ENCODE measurements at places on chromosomes 3 and 15. TPM values are rescaled to one million over a fixed set of nuclear protein-coding genes. Genes with fewer than 3 reads are reported as not detected.

Gene UCN2
- not detected for total RNA-seq

Gene CEMIP
- 0.24 TPM for total RNA-seq

Gene NOX5
- total RNA-seq: not detected

Gene IGSF10
- not detected for total RNA-seq

DNA sequence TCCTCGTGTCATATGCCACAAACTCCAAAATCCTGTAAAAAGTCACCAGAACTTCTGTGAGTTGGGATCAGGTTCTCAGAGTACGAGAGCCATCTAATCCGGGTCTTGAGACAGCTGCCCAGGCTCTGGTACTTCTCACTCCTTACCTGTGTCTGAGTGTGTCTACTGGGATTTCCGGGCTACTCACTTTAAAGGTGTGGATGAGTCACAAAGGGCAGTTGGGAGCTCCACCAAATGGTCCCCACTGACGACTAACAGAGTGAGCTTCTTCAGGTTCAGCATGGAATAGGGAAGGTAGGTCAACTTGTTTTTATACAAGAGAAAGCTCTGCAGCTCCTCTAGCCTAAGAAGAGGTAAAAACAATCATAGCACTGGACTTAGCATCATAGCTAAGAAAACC lies 29.5 kb downstream of the RTP3 start:
- H3K27ac ChIP-seq: no peak overlapping the region
- H3K4me3 ChIP-seq: no peak overlapping the region
- H3K27me3 ChIP-seq: no peaks in the 10 kb centered on the region
- DNase-seq: no peak
- no peaks in the 10 kb centered on the region for H3K4me1 ChIP-seq

DNA sequence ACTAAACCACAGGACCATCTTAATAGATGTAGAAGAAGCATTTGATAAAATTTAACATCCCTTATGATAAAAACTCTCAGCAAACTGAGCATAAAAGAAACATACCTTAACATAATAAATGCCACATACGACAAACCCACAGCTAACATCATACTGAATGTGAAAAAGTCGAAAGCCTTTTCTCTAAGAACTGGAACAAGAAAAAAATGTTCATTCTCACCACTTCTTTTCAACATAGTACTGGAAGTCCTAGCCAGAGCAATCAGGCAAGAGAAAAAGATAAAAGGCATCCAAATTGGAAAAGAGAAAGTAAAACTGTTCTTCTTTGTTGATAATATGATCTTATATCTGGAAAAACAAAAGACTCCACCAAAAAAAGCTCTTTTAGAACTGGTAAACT lies 134.2 kb downstream of the RPL22L1 start:
- H3K36me3 ChIP-seq: no peaks in the 10 kb centered on the region
- H3K4me1 ChIP-seq: no peaks in the 10 kb centered on the region
- H3K4me3 ChIP-seq: no peak overlapping the region
- DNase-seq: no peak
- no peaks in the 10 kb centered on the region for H3K27me3 ChIP-seq
- H3K27ac ChIP-seq: no peak overlapping the region

- no peak for DNase-seq
- no peak overlapping the region for H3K27ac ChIP-seq
- no peaks in the 10 kb centered on the region for H3K27me3 ChIP-seq
- no peak overlapping the region for H3K4me3 ChIP-seq
- no peaks in the 10 kb centered on the region for H3K4me1 ChIP-seq
Measured at GRCh38 chr3:142987707-142988106, 13.7 kb upstream of the U2SURP start.

GRCh38 chr3:53337167-53337940 lies 10.0 kb downstream of the DCP1A start:
- H3K36me3 ChIP-seq: peaks cover 7% of the 10 kb centered on the region
- H3K4me3 ChIP-seq: no peak overlapping the region
- no peaks in the 10 kb centered on the region for H3K27me3 ChIP-seq
- no peak overlapping the region for H3K27ac ChIP-seq

DNA sequence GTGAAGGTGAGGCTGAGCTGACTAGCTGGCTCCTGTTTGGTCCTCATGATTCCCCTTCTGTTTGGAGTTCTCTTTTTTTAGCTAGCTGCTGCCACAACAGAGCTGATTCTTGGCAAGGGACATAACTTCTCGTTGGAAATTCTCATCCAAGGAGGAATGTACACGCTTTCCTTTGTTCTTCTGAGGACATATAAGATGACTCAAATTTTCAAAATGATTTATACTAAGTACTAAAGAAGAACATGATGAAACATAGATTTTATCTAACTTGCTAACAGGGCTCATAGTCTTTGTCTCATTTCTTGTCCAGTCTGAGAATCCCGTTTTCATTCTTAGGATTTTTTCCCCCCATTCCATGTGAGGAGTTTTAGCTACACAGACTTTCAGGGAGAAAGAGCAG lies 2.9 kb upstream of the TFG start:
- no peak overlapping the region for H3K4me3 ChIP-seq
- DNase-seq: no peak
- H3K27me3 ChIP-seq: peaks cover 15% of the 10 kb centered on the region
- peaks cover 17% of the 10 kb centered on the region for H3K4me1 ChIP-seq
- H3K36me3 ChIP-seq: no peaks in the 10 kb centered on the region

- no peak for DNase-seq
- peaks cover 11% of the 10 kb centered on the region for H3K27me3 ChIP-seq
- no peaks in the 10 kb centered on the region for H3K36me3 ChIP-seq
Measured at GRCh38 chr3:45140141-45140769, 5.9 kb downstream of the CDCP1 start.

GRCh38 chr3:128338536-128339330 lies 128.0 kb downstream of the DNAJB8 start:
- DNase-seq: no peak
- H3K27me3 ChIP-seq: no peaks in the 10 kb centered on the region
- H3K27ac ChIP-seq: no peak overlapping the region
- H3K4me1 ChIP-seq: no peaks in the 10 kb centered on the region

DNA sequence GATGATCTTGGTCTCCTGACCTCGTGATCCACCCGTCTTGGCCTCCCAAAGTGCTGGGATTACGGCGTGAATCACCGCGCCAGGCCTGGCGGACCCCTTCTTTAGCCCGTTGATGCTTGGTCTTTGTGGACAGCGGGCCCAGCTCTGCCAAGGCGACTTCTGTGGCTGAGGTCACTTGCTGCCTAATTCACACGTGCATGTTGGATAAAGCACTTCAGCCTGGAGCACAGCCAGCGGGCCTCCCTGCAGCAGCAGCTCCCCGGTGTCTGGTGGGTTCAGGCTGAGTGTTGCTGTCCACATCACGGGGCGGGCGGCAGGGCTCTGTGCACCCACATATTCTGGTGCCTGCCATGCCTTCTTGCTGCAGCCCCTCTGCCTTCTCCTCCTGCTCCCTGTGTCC lies 88.4 kb downstream of the DGKG start:
- H3K27ac ChIP-seq: no peak overlapping the region
- no peaks in the 10 kb centered on the region for H3K36me3 ChIP-seq
- no peak overlapping the region for H3K4me3 ChIP-seq
- no peaks in the 10 kb centered on the region for H3K27me3 ChIP-seq
- no peaks in the 10 kb centered on the region for H3K4me1 ChIP-seq

DNA sequence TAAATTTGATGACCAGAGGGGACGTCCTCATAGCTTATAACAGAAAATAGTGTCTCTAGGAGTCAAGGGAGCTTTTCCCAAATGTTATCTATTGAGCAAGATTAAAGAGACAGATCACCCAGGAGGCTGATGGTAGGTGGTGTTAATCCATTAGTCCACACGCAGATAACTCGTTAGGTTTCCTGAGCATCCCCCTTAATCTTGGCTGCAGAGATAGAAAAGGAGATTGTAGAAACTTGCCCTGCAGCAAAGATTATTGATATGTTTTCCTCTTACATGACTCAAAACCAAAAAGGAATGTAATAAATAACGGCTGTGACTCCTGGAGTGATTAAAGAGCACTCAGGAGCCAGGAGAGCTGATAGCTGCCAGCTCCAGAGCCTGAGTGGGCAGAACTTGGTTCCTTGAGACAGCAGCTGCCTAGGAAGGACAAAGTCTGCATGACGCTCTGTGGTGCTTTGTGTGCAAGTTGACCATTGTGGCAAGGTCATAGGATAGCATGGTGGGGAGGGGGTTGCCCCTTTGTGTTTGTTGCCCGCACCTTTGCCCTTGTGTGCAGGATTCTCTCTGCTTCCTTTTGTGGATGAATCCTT lies 234.8 kb downstream of the PTPRG start:
- no peaks in the 10 kb centered on the region for H3K27me3 ChIP-seq
- H3K27ac ChIP-seq: no peak overlapping the region
- no peaks in the 10 kb centered on the region for H3K4me1 ChIP-seq
- H3K4me3 ChIP-seq: no peak overlapping the region
- DNase-seq: no peak

GRCh38 chr15:69790632-69791031 lies 307.1 kb downstream of the TLE3 start:
- H3K4me3 ChIP-seq: no peak overlapping the region
- no peak for DNase-seq
- no peaks in the 10 kb centered on the region for H3K4me1 ChIP-seq
- no peaks in the 10 kb centered on the region for H3K36me3 ChIP-seq

DNA sequence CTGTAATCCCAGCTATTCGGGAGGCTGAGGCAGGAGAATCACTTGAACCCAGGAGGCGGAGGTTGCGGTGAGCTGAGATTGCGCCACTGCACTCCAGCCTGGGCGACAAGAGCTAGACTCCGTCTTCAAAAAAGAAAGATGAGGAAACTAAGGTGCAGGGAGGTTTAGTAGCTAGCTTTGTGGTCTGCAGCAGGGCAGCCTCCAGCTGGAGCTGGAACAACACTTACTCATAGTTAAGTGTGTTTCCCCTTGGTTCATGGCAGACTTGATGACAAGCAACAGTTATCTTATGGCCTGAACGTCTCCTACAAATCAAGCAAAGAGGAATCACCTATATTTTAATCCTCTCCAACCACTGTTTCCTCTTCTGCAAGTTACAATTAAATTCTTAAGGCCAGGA lies 12.6 kb downstream of the KAT2B start:
- no peak for DNase-seq
- no peak overlapping the region for H3K27ac ChIP-seq
- no peak overlapping the region for H3K4me3 ChIP-seq
- H3K36me3 ChIP-seq: no peaks in the 10 kb centered on the region
- peaks cover 51% of the 10 kb centered on the region for H3K4me1 ChIP-seq

DNA sequence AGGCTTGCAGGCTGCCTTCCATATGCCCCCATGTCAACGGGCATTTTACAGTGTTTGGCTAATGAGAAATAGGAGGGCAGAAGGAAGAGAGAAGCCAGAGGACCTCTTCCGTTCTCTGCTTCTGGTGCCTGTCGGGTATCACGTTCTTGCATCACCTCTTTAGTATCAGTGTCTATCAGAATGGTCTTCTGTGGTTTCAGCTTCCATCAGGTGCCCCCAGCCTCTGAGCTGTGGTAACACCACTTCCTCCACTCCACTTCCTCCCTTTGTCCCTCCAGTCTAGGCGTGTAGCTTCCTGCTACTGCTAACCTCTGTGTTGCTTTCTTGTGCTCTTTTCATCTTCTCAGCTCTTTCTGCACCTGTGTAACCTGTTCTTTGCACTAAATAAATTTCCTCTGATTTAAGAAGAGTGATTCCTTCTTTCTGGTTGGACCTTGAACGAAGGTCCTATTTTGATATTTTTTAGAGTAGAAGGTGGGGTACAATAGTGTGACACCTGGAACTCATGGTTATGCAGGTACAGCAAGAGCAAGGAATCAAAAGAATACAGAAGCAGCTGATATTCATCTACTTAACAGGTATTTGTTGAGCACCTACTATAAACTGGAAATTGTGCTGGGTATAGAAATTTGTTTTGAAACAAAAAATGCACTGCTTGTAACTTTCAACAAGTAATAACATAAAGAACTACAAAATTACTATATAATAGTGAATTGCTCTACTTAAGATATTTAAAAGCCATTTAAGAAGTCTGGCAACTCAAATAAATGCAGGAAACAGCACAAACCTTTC lies 27.4 kb upstream of the FOXB1 start:
- H3K27ac ChIP-seq: no peak overlapping the region

- H3K36me3 ChIP-seq: no peaks in the 10 kb centered on the region
- H3K27me3 ChIP-seq: no peaks in the 10 kb centered on the region
- H3K4me1 ChIP-seq: peaks cover 63% of the 10 kb centered on the region
- no peak overlapping the region for H3K27ac ChIP-seq
- no peak for DNase-seq
Measured at GRCh38 chr3:133570139-133570936, 3.1 kb upstream of the CDV3 start.

DNA sequence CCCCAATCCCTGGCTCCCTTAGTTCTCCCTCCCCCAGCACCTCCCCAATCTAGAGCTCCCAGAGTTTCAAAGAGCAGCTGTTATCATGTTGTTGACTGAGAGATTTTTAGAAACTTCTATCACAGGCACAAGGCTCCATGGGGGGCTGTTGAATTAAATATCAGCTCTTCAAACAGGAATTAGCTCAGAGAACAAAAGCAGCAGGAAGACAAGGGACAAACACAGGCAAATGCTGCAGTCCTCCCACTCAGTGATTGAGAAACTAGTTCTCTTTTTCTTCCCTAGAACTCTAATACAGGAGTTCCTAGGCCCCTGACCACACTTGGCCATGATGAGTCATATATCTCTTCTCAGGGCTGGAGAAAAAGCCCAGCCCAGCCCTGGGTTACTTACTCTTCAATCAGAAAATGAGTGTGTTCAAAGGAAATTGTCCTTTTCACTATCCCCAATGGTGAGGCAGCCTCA lies 262.1 kb downstream of the IGSF11 start:
- DNase-seq: no peak
- no peaks in the 10 kb centered on the region for H3K27me3 ChIP-seq
- no peaks in the 10 kb centered on the region for H3K4me1 ChIP-seq
- H3K36me3 ChIP-seq: no peaks in the 10 kb centered on the region

DNA sequence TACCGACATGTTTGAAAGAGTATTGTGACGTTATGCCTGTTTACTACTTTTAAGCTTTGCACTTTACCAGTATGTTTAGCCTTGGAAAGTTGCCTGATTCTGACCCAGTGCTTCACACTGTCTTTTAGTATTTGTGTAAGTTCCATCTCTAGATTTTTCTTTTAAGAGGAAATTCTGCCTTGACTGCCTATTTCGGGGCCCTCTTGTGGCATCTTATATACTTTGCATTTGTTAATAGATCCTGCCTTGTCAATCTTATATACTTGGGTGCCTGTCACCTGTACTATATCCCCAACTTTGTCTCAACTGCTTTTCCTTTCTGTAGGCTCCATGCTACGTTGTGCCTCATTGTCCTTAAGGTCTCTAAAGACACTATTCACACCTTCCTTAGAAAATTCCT lies 244.6 kb downstream of the STXBP5L start:
- no peaks in the 10 kb centered on the region for H3K36me3 ChIP-seq
- no peaks in the 10 kb centered on the region for H3K4me1 ChIP-seq
- no peak overlapping the region for H3K4me3 ChIP-seq
- H3K27ac ChIP-seq: no peak overlapping the region
- H3K27me3 ChIP-seq: no peaks in the 10 kb centered on the region

- H3K27ac ChIP-seq: no peak overlapping the region
- H3K36me3 ChIP-seq: no peaks in the 10 kb centered on the region
- no peaks in the 10 kb centered on the region for H3K4me1 ChIP-seq
- DNase-seq: no peak
- no peak overlapping the region for H3K4me3 ChIP-seq
- no peaks in the 10 kb centered on the region for H3K27me3 ChIP-seq
Measured at GRCh38 chr15:50830477-50831354, 65.2 kb upstream of the SPPL2A start.

GRCh38 chr15:101445562-101446517 lies 43.7 kb downstream of the PCSK6 start:
- no peak for DNase-seq
- no peak overlapping the region for H3K4me3 ChIP-seq
- H3K27ac ChIP-seq: no peak overlapping the region
- H3K4me1 ChIP-seq: no peaks in the 10 kb centered on the region
- no peaks in the 10 kb centered on the region for H3K36me3 ChIP-seq

- H3K4me1 ChIP-seq: no peaks in the 10 kb centered on the region
- no peaks in the 10 kb centered on the region for H3K36me3 ChIP-seq
- H3K27ac ChIP-seq: no peak overlapping the region
- no peaks in the 10 kb centered on the region for H3K27me3 ChIP-seq
- H3K4me3 ChIP-seq: no peak overlapping the region
- DNase-seq: no peak
Measured at GRCh38 chr3:63492464-63492863, 160.0 kb upstream of the SNTN start.
